ENCODE measurements at places on chromosomes 6 and 20.

DNA sequence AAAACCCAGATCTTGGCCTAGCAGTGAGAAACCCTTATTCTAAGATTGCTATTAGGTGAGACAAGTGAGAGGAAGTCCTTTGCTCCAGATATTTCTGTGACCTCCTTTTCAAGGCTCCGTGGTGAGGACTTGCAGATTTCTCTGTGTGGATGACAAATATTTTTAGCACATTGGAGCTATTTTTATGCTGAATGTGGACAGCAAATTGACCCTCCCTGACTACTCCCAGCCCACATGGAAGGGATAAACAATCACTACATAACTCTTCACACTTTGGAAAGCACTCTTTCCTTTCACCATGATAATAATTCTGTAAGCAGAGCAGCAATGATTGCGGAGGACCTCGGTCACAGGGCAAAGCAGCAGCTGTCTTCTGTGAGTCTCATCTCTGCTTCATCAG lies 88.0 kb upstream of the ADGRF1 start:
- DNase-seq: no peak

- no peak for DNase-seq
These were observed 35.8 kb downstream of the MAP3K4 start for GRCh38 chr6:161027385-161027784.

- DNase-seq: no peak
These were observed 91.2 kb upstream of the SCGN start for GRCh38 chr6:25560865-25561264.

DNA sequence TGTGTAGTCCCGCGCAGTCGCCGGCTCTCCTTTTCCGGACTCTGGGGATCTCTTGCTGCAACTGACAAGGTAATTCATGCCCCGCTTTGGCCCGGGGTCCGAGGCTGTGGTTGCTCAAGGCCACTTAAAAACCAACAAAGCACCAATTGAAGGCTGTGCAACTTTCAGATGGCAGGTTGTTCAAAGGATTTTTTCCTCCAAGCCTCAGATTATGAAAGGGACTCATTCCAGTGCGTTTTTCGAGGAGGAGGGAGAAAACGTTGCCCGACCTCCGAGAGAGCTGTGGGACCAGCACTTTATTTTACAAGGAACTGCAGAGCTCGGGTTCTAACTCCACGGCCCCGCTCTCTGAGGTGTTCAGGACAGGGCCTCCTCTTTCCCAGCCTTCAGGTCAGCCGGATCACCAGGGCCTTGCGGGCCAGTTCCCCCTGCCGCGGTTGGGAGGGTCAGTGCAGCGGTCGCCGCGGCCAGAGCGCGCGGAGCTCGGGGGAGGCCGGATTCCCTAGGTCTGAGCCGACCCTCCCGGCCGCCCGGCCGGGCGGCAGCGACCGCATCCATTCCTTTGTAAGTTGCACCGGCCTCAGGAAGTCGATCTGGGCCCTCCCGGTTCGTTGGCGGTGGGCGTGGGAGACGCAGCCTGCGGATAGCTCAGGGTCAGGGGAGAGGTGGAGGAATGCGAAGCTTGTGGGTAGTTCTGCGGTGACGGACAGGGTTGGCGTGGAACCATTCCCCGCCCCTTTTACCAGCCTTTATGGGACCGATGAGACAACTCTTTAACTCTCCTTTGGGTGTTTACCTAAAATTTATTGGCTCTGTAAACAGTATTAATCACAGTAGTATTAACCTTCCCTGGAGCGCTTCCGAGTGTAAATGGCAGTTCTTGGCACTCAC lies 1.6 kb downstream of the UTRN start:
- DNase-seq: no peak

GRCh38 chr6:42424906-42425474 lies 26.7 kb downstream of the TRERF1 start:
- DNase-seq: no peak

DNA sequence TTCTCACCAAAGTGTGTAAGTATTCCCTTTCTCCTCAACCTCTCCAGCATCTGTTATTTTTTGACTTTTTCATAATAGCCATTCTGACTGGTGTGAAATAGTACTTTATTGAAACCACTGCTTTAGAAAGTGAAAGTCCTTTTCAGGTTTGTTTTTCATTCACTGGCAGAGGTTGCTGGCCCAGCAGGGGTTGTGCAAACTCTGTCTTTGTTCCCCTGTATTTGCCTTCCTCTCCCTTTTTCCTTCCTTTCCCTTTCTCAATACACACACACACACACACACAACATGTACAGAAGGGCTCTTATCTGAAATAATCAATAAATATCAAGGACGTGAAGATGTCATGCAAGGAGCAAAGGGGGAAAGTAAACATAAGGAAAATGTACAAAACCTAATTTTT lies 99.8 kb downstream of the LY86 start:
- DNase-seq: no peak

DNA sequence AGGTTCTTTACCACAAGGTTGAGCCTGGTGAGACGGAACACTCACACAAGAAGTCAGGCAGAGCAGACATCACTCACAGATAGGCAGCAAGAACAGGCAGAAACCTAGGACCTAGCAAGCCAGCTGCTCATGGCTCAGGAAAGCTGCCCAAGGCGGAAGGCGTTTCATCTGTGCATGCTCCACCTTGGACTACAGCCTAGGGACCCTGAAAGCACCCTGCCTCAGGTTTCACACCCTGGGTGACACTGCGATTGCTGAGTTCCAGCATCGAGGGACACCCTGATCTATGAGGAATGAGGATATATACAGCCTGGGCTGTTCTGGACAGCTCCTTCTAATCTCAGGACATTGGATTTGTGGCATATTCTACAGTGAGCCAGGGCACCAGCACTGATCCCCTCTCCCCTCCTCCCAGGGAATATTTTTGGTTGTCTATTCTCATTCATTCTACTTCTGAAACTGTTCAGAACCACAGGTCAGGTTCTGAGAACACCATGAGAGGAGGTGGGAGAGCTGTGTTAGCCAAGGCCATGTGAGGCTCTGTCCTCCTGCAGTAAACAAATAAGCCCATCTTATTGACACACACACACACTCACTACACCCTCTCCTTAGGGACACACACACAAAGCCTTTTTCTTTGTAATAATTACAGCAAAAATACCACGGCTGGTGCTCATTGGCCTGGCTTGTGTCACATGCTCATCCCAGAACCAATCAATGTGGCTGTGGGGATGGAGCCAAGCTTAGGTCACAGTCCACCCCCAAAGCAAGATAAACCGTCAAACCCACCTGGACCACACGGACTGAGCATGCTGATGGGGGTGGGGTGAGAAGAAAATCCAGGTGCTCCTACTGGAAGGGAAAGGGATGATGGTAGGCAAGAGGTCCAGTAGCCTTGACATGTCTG lies 26.3 kb upstream of the PMEPA1 start:
- DNase-seq: no peak

- no peak for DNase-seq
These were observed 19.3 kb downstream of the ZNF217 start for GRCh38 chr20:53574259-53574789.

DNA sequence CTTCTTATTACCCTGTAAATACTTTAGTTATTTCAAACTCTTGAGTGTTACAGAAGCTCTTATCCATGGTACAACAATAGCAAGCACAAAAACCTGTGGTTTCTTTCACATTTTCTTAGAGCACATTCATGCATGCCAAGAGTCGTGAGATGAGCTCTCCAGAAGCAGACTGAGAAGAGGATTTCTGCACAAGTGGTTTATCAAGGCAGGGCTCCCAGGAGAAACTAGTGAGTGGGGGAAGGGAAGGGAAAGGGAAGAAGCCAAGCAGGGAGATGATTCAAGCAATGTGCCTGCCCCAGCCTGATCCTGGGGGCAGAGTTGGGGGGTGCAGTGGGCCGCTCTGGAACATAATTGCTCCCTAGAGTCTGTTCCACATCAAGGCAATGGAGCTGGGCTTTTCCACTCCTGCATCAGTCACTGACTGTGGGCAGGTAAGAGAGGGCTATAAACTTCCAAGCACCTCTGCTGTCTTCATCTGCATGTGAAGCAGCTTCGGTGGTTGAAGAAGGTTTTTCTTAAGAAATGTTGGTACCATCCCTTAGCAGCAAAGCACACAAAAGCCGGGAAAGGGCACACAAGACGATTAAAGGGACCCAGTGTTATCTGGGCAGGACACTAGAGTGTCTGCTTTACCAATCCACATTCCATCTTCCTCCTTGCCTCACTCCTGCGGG lies 152.1 kb downstream of the PLCB4 start:
- no peak for DNase-seq

- DNase-seq: no peak
These were observed 590.9 kb upstream of the NRSN1 start for GRCh38 chr6:23535101-23535500.

- no peak for DNase-seq
These were observed 105.5 kb downstream of the PDSS2 start for GRCh38 chr6:107353773-107354382.

Data from activated CD4-positive, alpha-beta T cell treated with anti-CD3 and anti-CD28 coated beads for 4 hours (primary cell).